ENCODE measurements at places on chromosomes 4 and X.

DNA sequence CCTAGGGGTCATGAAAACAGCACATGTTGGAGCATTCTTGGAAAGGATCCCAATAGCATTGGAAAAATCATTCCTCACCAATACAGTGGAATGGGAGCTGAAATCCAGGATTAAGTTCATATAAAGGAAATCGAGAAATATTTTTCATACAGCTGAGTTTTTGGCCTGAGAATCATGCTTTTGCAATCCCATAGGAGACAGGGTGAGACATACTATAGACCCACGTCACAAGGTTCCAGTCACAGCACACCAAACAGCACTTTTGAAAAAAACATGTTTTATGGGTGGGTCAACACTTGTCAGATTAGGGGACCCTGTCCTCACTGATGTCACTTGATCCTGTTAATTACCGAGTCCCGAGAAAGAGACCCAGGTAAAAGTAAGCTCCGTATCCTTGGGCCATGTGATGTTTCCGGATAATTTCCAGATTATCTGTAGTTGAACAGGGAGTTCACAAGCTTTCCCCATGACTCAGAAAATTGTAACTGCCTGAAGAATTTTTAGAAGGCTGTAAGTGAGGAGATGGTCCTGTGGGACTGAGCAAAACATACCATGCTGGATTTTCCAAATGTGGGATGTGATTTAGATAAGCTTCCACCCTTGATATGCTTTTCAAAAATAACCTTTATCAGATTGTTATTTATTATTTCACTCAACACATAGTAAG lies 80.9 kb upstream of the TLR3 start:
- no peak for DNase-seq

- DNase-seq = no peak
These were observed 37.1 kb downstream of the HEPH start for GRCh38 chrX:66200855-66201795.

GRCh38 chr4:164509951-164510350 lies 244.0 kb upstream of the SMIM31 start:
- no peak for DNase-seq

DNA sequence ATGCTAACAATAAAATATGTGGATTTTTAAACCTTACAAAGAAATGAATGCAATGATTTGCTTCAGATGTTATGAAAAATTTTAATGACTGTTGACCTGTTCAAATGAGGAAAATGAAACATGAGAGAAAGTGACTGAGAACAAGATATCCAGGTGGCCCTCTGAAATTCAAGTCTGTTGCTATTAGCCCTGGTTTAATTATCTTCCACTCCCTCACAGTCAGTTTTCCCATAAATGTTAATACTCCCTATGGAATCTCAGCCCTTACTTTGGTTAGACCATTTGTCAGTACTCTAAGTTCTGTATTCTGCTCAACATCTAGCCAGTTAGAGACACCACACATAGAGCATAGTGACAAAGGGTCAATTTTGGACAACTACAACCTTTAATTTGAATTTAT lies 327.8 kb downstream of the PDGFC start:
- DNase-seq = no peak

DNA sequence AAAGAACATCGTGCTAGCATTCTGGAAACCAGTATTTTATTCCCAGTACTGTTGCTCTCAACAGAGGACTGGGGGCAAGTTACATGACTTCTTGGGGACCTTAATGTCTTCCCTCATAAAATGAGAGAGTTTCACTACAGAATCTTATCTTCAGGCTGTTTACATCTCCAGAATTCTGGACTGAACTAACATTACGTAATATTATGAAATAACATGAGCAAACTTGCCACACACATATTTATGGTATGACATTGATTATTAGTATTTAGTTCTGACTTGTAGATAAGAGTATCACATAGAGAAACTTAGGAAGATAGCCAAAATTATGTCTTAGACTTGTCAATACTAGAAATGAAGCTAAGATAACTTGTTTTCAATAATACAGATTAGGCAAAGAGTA lies 68.0 kb downstream of the NFKB1 start:
- no peak for DNase-seq

DNA sequence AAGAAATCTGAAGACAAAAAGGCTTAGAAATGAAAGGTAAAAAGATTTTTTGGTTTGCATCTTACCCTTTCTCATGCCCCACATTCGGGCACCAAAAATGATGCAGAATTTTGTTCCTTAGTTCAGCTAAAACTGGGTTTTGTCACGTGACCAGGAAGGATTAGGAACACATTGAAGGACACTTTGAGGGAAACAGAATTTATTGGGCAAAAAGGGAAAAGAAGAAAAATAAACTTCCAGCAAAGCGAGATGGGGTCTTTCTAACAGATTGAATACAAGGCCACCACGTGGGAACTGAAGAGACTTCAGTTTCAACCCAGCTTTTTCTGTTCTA lies 81.3 kb upstream of the SMARCA5 start:
- DNase-seq = no peak

GRCh38 chrX:100831219-100831946 lies 11.2 kb downstream of the CSTF2 start:
- DNase-seq = no peak

DNA sequence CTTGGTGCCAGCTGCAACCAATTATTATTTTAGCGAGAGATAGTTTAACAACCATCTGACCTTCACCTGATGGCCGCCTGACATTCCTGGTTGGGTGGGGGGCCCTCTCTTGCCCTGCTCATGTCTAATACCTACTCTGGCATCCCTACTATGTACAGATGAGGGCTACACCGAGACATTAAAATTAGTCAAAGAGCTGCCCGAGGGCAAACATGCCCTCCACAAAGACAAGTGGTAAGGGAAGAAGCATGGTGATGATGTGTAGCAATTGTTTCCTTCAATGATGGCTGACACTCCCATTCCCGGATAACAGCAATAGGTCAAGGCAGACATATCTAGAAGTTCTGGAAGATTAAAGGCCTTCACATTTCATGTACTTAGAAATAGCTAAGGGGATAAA lies 49.6 kb downstream of the MAP7D3 start:
- DNase-seq = no peak

GRCh38 chr4:186627226-186627865 lies 72.0 kb upstream of the MTNR1A start:
- DNase-seq = no peak

GRCh38 chr4:16461362-16461761 lies 235.1 kb upstream of the TAPT1 start:
- no peak for DNase-seq

DNA sequence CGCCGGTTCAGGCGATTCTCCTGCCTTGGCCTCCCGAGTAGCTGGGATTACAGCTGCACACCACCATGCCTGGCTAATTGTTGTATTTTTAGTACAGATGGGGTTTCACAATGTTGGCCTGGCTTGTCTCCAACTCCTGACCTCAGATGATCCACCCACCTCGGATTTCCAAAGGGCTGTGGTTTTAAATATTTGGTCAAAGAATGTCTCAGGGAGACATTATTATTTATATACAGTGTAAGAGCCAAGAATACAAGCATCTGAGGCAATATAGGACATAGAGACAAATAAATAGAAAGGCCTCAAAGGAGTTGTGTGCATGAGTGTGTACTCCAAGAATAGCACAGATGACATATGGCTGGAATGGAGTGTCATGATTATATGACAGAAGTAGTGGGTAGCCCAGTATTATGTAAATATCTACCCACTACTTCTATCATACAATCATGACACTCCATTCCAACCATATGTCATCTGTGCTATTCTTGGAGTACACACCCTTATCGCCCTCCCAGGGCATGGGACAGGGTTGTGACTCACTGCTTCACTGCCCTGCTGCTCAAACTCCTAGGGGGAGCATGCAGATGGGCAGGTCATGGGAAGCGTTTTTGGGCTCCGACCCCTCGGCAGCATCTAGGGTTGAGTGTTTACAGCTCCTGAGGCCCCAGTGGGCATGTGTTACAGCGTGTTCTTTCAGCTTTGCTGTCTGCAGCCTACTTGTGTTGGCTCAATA lies 1649.8 kb upstream of the PCDH10 start:
- no peak for DNase-seq

- no peak for DNase-seq
These were observed 4.6 kb upstream of the TIFA start for GRCh38 chr4:112290341-112290740.

GRCh38 chr4:8150152-8151090 lies 8.2 kb downstream of the ABLIM2 start:
- no peak for DNase-seq

GRCh38 chrX:106450405-106450804 lies 161.4 kb upstream of the RADX start:
- no peak for DNase-seq

- no peak for DNase-seq
These were observed 507.9 kb downstream of the TECRL start for GRCh38 chr4:63901304-63901703.

GRCh38 chr4:107710493-107711459 lies 9.3 kb downstream of the PAPSS1 start:
- DNase-seq = no peak

DNA sequence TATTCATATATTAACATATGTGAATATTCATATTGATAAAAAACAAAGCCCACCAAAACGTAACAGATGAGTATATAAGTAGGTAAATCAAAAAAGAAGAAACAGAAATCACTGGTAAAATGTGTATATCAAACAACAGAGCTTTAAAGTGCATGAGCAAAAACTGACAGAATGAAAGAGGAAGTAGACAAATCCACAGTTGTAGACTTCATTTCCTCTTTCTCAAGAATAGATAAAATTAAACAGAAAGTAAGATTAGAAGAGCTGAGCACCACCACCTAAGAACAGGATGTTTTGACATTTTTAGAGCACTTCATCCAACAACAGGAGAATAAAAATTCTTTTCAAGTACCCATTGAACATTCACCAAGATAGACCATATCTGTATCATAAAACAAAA lies 64.6 kb downstream of the CNKSR2 start:
- DNase-seq = no peak

- DNase-seq = no peak
These were observed 2.4 kb upstream of the CSN3 start for GRCh38 chr4:70239884-70240591.

- DNase-seq = no peak
These were observed 155.5 kb downstream of the DHX15 start for GRCh38 chr4:24428850-24429249.
